Nucleus accumbens (tissue), 56 donors: ENCODE measurements at places on chromosomes 5 and 9.

GRCh38 chr5:112640546-112640945, 97.1 kb upstream of the APC start:
- DNase-seq, result no peak

- no peak for DNase-seq
These were observed 7.6 kb downstream of the TGFBI start for GRCh38 chr5:136036293-136036911.

- no peak for DNase-seq
These were observed 1.3 kb upstream of the NNT start for GRCh38 chr5:43601454-43602260.

GRCh38 chr5:79075646-79076426, 6.3 kb downstream of the BHMT2 start:
- no peak for DNase-seq

DNA sequence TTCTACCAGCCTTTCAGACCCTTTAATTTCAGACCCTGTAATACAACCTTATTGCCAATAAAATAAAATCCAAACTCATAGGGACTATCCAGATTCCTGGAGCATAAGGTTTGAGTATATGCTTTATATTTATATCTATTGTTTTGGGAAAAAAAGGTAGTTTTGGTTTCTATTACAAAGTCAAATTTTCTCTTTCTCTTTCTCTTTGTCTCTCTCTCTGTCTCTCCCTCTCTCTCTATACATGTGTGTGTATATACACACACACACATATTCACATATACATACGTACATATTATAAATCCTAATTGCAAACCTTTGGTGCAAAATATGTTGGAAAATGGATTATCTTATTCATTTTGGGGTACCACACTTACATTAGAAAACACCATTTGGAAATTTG, 39.0 kb downstream of the TMEM232 start:
- DNase-seq, result no peak

DNA sequence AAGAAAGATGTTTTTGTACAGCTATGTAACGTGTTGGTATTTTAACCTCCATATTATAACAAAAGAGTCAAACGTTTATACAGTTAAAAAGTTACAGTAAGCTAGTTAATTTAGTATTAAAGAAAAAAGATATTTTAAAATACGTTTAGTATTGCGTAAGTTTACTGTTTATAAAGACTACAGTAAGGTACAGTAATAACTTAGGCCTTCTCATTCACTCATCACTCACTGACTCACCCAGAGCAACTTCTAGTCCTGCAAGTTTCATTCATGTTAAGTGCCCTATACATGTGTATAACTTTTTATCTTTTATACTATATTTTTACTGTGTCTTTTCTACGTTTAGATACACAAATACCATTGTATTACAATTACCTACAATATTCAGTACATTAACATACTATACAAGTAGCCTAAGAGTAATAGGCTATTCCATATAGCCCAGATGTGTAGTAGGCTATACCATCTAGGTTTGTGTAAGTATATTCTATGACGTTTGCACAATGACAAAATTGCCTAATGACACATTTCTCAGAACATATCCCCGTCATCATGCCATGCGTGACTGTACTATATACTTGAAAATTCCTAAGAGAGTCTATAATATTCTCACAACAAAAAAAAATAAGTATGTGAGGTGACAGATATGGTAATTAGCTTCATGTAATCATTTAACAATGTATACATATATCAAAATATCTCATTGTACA, 33.8 kb downstream of the ERP44 start:
- no peak for DNase-seq

- DNase-seq, result no peak
These were observed 128.4 kb downstream of the EPB41L4A start for GRCh38 chr5:112290691-112291090.

GRCh38 chr5:33153831-33154230, 286.9 kb upstream of the TARS1 start:
- no peak for DNase-seq

DNA sequence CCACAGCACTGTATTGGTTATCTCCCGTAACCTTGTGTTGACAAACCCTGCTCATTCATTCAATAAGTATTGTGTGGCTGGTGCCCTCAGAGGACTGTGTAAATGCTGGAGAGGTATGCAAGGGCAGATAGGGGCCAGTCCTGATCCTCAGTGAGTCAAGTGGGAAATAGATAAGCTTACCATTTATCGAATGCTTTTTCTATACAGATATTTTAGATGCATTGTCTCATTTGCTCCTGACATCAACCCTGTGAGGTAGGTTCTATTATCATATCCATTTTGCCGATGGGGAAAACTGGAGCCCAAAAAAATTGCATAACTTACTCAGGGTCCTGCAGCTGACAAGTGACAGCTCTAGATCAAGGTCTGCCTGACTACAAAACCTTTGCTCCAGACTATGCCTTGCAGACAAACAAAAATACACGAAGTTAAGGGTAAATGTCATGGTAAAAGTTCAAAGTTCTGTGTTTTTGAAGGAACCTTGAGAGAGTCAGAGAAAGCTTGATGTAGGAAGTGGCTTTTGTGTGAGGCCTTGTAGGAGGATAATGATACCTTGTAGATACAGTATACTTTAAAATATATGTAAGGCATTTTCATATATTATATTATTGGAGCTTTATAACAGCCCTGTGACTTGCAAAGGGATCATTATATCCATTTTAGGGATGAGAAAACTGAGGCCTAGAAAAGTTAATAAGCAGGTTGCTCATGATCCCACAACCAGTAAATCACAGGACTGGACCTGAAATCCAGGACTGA, 22.7 kb downstream of the CYFIP2 start:
- DNase-seq, result no peak

DNA sequence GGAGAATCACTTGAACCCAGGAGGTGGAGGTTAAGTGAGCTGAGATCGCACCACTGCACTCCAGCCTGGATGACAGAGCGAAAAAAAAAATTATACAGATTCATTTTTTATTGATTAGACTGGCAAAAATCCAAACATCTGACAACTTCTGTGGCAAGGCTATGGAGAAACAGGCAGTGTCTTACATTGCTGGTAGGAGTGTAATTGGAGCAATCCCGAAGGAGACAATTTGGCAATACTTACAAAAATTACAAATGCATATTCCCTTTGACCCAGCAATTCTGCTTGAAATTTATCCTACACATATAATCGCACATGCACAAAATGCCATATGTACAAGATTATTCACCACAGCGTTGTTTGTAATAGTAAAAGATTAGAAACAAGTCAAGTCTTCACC, 86.8 kb downstream of the MAPKAP1 start:
- no peak for DNase-seq

DNA sequence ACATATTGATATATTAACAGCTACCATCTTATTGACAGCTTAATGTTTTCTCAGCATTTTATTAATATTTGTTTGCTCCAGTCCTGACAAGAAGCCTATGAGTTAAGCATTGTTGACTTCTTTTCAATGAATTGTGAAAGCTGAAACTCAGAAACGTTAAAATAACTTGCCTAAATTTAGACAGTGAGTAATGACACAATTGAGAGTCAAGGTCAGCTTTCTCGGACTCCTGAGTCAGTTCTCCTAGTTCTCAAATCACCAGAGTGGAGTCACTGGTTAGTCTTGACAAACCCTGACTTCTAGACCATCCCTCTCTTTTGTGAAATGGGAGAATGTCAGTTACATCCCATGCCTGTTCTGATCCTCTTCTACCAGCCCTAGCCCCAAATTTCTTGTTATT, 222.7 kb upstream of the ACO1 start:
- DNase-seq, result no peak

DNA sequence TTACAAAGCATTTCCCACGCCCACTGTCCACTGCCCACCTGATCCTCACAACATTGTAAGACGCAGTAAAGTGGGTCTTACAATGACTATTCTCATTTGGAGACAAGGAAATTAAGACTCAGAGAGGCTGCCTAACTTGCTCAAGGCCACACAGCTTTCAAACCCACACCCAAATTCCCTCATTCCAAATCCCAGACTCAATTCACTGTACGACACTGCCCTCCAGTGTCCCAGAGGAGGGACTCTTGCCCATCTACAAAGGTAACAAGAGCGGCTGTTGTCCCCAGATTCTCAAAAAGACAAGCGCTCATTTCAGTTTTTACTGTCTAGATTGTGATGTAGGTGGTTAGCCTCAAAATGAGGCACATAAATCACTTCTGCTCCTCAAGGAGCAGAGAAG, 184.6 kb downstream of the ACTL7B start:
- no peak for DNase-seq

DNA sequence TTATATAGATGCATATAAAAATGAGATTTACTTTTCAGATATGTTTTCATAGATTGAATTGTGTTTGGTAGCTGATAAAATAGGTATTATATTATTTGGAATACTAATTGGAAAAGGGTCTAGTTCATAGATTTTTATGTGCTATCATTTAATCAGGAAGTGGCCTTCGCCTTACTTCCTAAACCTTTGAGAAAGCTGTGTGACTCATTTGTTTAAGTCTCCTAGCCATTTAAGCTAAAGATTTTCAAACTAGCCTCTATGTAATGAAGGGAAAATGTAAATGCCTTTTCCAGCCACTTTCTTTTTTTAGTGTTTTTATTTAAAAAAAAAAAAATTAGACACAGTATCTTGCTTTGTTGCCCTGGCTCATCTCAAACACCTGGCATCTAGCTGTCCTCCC, 97.5 kb downstream of the DMXL1 start:
- DNase-seq, result no peak

DNA sequence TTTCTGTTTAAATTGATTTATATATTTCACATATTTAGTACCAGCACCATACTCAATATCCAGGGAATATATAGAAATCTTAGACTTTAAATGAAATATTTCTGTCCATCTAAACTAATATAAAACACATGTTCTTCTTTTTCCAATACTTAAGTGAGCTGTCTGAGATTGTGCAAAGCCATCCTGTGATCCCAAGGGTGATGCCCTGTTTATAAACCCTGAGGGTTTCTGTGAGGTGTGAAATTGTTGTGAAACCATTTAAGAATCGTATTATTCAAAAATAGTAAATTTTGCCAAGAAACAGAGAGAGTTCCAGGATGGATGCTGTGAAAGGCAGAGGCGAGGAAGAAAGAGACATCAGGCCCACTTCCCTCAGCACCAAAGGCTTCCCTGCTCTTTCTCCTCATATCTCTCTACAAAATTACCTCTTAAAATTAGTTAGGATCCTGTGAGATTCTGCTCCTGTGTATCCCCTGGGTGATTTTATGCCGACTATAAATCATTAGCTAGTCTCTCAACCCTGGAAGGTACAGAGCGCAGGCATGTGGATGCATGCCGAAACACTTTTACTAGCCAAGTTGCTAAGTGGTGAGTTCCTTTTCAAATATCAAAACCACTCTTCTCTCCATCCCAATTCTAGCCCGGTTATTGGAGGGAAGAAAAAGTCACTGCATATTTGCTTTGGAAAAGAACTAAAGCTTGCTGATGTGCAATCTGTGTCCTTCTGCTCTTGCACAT, 183.0 kb downstream of the GLIS3 start:
- no peak for DNase-seq

GRCh38 chr5:29143266-29143665, 2050.2 kb upstream of the CDH6 start:
- DNase-seq, result no peak
